ENCODE measurements at places on chromosomes 16 and 17. TPM values are rescaled to one million over a fixed set of nuclear protein-coding genes. Genes with fewer than 3 reads are reported as not detected.

- no peaks in the 10 kb centered on the region for H3K36me3 ChIP-seq
- peaks cover 9% of the 10 kb centered on the region for H3K4me1 ChIP-seq
- no peaks in the 10 kb centered on the region for H3K27me3 ChIP-seq
- H3K27ac ChIP-seq: no peak overlapping the region
- H3K4me3 ChIP-seq: peak overlapping the region; percentile 71
These were observed 24.8 kb upstream of the SLC25A19 start for GRCh38 chr17:75313941-75314551.

GRCh38 chr16:56115817-56116576 is 75.3 kb upstream of the GNAO1 start:
- H3K27me3 ChIP-seq: peaks cover 16% of the 10 kb centered on the region
- H3K4me1 ChIP-seq: peaks cover 5% of the 10 kb centered on the region
- H3K27ac ChIP-seq: no peak overlapping the region
- no peak for DNase-seq
- H3K36me3 ChIP-seq: no peaks in the 10 kb centered on the region
- no peak overlapping the region for H3K4me3 ChIP-seq

GRCh38 chr16:66847533-66848067 is 3.4 kb downstream of the CA7 start:
- H3K36me3 ChIP-seq: peaks cover 2% of the 10 kb centered on the region
- H3K27ac ChIP-seq: no peak overlapping the region
- DNase-seq: no peak
- H3K27me3 ChIP-seq: peaks cover 49% of the 10 kb centered on the region
- no peak overlapping the region for H3K4me3 ChIP-seq

- peak overlapping the region; percentile 98 for H3K27ac ChIP-seq
- peaks cover 6% of the 10 kb centered on the region for H3K36me3 ChIP-seq
- H3K27me3 ChIP-seq: no peaks in the 10 kb centered on the region
- H3K4me1 ChIP-seq: peaks cover 57% of the 10 kb centered on the region
These were observed 3.0 kb upstream of the NLRC5 start for GRCh38 chr16:56986361-56986760.

GRCh38 chr17:80892900-80893603 is 98.6 kb upstream of the CHMP6 start:
- peak overlapping the region; percentile 99 for H3K27ac ChIP-seq
- peak; percentile 60 for DNase-seq
- H3K36me3 ChIP-seq: peaks cover 12% of the 10 kb centered on the region

GRCh38 chr16:63289834-63290460 is 1253.7 kb upstream of the CDH8 start:
- no peaks in the 10 kb centered on the region for H3K27me3 ChIP-seq
- H3K36me3 ChIP-seq: no peaks in the 10 kb centered on the region
- no peaks in the 10 kb centered on the region for H3K4me1 ChIP-seq
- no peak overlapping the region for H3K4me3 ChIP-seq

Gene SCO1
- total RNA-seq: 16.4 TPM

Gene CEP295NL
- 2.0 TPM for total RNA-seq

Gene HS3ST3B1
- total RNA-seq: 13.5 TPM

Gene WFIKKN2
- total RNA-seq: not detected

Gene C16orf89
- total RNA-seq: not detected

Gene SLC6A2
- total RNA-seq: not detected

Gene KRTAP9-8
- not detected for total RNA-seq

Data from T-helper 17 cell (primary cell).